Left ventricle myocardium inferior (tissue), 1 donor: ENCODE measurements at places on chromosomes 13 and 19.

GRCh38 chr13:66830940-66831716 is 399.0 kb downstream of the PCDH9 start:
- H3K27ac ChIP-seq = no peak overlapping the region
- no peak overlapping the region for H3K4me3 ChIP-seq
- no peaks in the 10 kb centered on the region for H3K27me3 ChIP-seq
- DNase-seq = no peak

- no peak overlapping the region for H3K4me3 ChIP-seq
- no peak for DNase-seq
- H3K27me3 ChIP-seq = peaks cover 56% of the 10 kb centered on the region
- peaks cover 4% of the 10 kb centered on the region for H3K4me1 ChIP-seq
- no peaks in the 10 kb centered on the region for H3K36me3 ChIP-seq
Observed at GRCh38 chr19:31255174-31255799, 93.9 kb downstream of the TSHZ3 start.

DNA sequence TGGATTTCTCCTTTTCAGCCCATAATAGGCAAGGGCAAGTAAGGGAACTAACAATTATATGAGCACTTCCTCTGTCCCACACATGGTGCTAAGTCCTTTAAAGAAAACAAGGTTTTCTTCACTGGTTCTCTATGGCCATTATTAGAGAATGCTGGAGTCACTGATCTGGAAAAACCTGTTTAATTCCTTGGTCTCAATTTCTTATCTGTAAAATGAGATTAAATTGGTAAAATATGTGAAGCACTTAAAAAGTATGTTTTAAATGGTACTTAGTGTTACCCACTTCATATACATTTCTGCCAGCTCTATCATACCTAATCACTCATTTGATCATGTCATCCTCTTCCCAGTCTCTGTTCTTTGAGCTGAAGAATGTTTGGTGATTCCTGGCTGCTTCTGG is 39.4 kb downstream of the LRCH1 start:
- H3K4me1 ChIP-seq = peaks cover 82% of the 10 kb centered on the region
- no peak overlapping the region for H3K4me3 ChIP-seq
- H3K27ac ChIP-seq = no peak overlapping the region
- DNase-seq = no peak
- no peaks in the 10 kb centered on the region for H3K27me3 ChIP-seq
- H3K36me3 ChIP-seq = no peaks in the 10 kb centered on the region

GRCh38 chr13:89003656-89004055 is 1332.5 kb downstream of the SLITRK5 start:
- H3K27me3 ChIP-seq = no peaks in the 10 kb centered on the region
- no peak overlapping the region for H3K27ac ChIP-seq
- no peaks in the 10 kb centered on the region for H3K36me3 ChIP-seq
- H3K4me1 ChIP-seq = no peaks in the 10 kb centered on the region
- no peak for DNase-seq

DNA sequence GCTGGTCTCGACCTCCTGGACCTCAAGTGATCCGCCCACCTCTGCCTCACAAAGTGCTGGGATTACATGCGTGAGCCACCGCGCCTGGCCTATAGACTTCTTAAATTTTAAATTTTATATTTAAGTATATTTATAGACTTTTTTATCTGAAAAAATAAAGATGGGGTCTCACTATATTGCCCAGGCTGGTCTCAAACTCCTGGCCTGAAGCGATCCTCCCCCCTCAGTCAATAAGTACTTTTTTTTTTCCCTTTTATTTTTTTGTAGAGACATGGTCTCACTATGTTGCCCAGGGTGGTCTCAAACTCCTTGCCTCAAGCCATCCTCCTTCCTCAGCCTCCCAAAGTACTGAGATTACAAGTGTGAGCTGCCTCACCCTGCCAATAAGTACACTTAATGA is 1.9 kb downstream of the SERTAD1 start:
- H3K36me3 ChIP-seq = peaks cover 13% of the 10 kb centered on the region
- H3K27me3 ChIP-seq = no peaks in the 10 kb centered on the region
- peak overlapping the region; percentile 99 for H3K27ac ChIP-seq
- peaks cover 64% of the 10 kb centered on the region for H3K4me1 ChIP-seq
